Activated B cell treated with CpG ODN at 0.5 μM for 24 hours (primary cell): ENCODE measurements at places on chromosomes 1 and 21.

- DNase-seq = no peak
Measured at GRCh38 chr1:44114098-44114497, 4.5 kb upstream of the KLF17 start.

DNA sequence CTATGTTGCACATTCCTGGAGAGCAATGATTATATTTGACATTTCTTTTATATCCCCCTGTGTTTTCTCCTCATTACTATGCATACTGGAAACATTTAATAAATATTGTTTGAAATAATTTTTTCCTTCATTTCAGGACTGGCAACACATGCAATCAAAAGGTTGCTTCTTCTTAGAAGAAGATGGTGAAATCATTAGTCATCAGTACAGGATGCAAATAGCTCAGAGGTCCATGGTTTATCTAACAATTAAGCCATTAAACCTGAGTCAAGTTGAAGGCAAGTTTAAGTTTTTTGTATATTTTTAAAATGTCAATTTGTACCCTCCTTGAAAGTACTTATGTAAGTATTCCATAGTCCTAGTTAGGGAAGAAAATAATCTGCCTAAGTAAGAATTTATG is 22.5 kb downstream of the EFCAB7 start:
- no peak for DNase-seq

GRCh38 chr1:35561972-35562680 is 4.5 kb downstream of the NCDN start:
- DNase-seq = no peak

GRCh38 chr1:61570191-61570590 is 154.8 kb downstream of the TM2D1 start:
- DNase-seq = no peak

- no peak for DNase-seq
Measured at GRCh38 chr1:179108644-179109043, 26.8 kb downstream of the TOR3A start.

DNA sequence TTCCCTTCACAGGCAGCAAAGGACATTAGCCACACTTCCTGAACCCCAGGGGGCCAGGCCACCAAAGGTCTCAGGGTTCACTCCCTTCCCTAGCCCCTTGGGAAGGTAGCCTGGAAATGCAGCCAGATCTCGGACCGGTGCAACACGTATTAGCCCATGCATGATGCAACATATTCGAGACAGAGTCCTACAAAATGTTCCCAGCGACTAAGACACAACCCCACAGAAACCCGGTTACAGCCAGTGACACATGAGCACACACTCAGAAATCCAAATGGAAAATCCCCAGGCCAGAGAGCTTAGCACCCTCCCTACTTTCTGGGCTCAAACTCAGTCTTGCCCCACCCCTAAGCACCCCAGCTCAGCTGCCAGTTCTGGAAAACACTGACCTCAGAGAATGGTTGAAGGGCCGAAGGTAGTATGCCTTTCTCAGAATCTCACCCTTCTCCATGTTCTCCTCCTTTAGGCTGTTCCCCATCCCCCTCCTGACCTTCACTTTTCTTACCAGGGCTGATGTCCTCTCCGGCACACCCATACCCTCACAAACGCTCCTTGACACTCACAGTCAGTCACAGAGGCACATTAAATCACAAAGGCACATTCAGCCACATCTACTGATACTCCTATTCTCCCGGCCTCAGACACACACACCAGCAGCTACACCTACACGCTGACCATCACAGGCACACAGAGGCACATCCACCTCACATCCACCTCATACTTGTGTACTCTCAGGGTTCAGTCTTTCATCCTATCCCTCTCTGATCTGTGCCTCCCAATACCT is at the start of gene TSPAN1:
Gene TSPAN1, plus strand, starts transcription at position 640 of the 784 bp plus-strand sequence. CDS start 6,021 bp downstream, outside the sequence.
- DNase-seq = no peak

GRCh38 chr1:63945943-63946342 is 172.1 kb downstream of the ROR1 start:
- DNase-seq = no peak

- DNase-seq = no peak
Measured at GRCh38 chr1:28340221-28340974, 11.6 kb downstream of the MED18 start.
